ENCODE measurements at places on chromosomes 4 and X.

DNA sequence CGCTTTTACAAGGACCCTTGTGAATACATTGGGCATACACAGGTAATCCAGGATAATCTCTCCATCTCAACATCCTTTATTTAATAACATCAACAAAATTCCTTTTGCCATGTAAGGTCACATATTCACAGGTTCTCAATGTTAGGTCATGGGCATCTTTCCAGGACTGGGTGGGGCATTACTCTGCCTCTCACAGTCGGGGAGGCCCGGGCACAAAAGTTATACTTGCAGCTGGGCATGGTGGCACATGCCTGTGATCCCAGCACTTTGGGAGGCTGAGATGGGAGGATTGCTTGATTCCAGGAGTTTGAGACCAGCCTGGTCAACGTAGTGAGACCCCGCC lies 93.7 kb upstream of the AP1S2 start:
- DNase-seq, result no peak

DNA sequence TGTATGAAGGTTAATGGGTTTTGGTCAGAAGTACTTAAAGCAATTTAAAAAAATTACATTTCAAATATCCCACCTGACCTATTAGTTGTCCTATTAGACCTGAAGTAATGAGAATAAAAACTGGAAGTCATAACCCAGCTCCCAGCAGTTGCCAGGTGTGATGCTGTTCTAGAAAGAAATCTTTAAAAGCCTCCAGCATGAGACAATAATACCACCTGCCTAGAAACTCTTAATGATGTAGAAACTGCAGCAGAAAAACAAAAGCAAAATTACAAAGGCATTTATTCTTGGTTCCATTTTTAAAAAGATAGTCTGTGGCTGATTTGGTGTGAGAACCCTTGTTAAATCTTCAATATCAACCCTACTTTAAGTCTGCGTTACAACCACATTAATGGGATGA lies 1137.7 kb upstream of the TENM3 start:
- no peak for DNase-seq

DNA sequence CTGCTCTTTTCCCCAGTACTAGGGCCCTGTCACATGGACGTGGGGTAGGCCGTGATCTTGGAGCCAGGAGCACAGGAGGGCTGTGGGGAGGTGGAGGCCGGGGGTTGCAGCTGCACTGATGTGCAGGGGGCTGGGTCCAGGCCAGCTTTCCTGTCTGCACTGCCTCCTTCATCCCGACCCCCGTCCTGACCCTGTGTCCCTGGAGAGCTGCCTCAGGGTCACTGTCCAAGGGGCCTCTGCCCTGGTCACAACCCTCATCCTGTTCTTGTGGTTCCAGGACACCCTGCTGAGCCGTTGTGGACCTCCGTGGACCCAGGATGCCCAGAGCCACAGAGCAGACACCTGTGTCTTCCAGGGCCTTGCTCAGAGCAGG lies 91.7 kb upstream of the ADRA2C start:
- DNase-seq, result no peak

DNA sequence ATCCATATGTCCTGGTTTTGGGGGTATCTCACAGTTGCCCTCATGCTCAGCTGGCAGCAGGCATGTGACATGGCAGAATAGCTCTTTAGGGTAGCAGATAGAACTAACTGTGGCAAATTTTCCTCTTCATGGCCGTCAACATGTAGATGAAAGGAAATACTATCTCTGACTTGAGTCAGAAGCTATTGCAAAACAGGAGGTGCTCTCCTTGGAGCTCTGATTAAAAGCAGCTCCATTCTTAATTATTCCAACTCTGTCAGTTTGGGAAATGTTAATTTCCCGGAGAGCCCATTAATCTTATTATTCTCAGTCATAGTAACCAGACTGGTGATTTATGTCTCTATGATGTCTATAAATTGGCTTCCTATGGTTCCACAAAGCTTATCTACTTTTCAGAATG lies 18.2 kb downstream of the IL13RA1 start:
- no peak for DNase-seq

- DNase-seq, result no peak
Observed at GRCh38 chr4:151887031-151887815, 126.4 kb upstream of the GATB start.

DNA sequence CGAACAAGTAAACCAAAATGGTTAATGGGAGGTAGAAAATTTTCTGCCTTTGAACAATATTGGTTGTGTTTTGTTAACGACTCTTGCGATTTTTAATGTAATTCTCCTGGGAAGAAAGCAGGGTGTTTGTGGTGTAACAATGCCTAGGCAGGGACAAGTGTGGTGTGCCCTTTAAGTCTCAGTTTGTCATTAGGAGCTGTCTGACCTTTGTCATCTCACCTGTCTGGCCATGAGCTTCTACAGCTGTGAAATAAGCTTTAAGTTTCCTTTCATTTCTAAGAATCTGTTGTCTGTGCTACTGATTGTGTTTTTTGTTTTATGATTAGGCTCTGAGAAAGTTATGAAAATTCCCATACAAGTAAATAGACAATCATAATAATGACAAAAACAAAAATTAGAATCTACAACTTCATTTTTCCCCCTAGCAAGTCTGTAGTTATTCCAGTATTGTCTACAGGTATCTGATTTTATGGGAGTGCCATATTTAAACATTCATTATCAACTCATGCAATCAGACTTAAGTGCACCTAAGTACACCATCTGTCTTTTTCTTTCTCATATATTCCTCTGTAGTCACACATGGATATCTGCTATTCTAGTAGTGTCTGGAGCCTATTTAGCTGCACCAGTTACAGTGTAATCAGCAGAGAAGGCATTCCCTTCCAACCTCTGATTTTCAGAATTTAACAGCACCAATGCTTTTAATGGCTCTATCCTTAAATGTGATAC lies 203.5 kb downstream of the PPARGC1A start:
- no peak for DNase-seq

GRCh38 chr4:159003420-159004253 lies 99.2 kb upstream of the RAPGEF2 start:
- DNase-seq, result no peak

DNA sequence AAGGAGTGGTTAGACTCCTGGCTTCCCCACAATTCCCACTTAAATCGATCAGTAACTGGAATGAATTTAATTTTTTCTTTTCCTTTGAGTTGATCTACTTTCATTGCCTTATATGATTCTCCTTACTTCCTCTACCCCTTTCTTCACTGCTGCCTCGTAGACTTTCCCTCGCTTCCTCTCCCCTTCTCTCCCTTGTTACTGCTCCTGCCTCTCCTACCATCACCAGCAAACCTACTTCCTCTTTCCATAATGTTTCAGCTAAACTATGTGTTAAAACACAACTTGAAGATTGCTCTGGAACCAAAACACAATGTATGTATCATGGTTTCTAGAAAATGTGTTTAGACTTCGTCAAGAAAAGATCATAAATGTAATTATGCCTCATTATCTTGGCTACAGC lies 132.0 kb upstream of the TET2 start:
- DNase-seq, result no peak

DNA sequence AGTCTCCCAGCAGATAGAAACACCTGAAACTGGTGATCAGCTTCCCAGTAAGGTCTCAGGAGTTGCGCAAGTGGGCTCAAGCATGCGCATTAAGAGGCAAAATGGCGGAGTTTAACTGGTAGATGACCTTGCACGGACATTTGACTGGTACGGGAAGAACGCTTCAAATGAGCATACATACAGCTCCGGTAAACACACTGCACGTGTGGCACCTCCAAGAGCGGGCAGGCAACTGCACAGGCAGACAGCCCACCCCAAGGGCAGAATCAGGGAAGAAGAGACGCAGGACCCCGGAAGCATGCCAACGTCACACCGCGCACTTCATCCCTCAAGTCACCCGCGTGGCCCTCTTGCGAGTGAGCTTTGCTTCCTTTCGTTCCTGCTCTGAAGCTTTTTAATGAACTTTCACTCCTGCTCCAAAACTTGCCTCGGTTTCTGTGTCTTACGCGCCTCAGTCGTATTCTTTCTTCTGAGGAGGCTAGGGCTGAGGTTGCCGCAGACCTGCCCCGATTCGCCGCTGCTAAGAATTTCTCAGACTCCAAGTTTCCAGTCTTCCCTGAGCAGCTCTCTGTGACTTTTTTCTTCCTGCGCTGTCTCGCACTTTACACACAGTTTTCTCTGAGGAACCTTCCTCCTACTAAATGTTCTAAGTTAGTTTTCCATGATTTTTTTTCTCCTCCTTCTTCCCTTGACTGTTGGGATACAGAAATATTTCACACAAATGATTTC lies 180.7 kb upstream of the ZFP42 start:
- no peak for DNase-seq

- DNase-seq, result no peak
Observed at GRCh38 chrX:43860646-43861370, 21.4 kb downstream of the MAOB start.

DNA sequence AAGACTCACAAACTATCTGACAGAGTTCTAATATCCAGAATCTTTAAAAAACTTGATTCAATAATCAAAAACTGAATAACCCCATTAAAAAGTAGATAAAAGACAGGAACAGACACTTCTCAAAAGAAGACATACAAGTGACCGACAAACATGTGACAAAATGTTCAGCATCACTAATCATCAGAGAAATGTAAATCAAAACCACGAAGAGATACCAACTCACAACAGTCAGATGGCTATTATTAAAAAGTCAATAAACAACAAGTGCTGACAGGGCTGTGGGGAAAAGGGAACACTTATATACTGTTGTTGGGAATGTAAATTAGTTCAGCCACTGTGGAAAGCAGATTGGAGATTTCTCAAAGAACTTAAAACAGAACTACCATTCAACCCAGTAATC lies 138.1 kb upstream of the RASGEF1B start:
- no peak for DNase-seq

- no peak for DNase-seq
Observed at GRCh38 chrX:42934020-42934726, 156.2 kb upstream of the PPP1R2C start.

DNA sequence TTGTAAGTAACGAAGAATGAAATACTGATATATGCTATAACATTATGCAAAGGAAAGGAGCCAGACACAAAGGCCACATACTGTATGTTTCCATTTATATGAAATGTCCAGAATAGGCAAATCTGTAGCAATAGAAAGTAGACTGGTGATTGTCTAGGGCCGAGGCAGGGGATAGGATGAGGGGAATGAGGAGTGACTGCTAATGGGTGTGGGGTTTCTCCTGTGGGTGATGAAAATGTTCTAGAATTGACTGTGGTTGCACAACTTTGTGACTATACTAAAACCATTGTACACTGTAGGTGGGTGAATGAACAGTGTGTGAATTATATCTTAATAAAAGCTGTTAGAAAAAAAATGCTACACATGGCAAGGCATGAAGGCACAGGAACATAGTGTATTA lies 19.9 kb upstream of the SUPT20HL1 start:
- no peak for DNase-seq

- DNase-seq, result no peak
Observed at GRCh38 chr4:20984576-20984836, 284.2 kb downstream of the PACRGL start.

DNA sequence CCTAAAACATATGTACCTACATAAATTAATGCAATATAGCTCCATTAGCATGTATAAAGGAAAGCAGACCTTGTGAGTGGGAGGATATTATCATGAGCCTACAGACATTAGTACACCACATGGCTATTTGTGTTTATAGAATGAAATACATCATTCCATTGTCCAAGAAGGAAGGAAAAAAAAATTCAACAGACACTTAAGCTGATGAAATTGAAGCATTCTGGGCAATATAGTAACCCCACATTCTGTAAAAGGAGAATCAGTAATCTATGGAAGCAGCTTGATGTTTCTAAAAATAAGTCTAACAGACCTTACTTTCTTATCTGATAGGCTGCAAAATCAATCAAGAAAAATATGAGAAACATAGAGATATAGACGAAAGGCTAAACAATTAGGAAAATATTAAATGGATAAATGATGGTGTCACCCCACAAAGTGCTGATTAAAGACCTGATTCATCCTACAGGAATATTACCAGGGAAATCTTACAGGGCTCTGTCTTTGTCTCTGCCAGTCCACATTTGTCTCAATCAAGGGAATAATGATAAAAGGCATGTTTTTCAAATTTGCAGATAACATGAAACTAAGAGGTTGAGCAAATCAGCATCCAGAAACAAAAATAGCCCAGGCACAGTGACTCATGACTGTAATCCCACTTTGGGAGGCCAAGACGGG lies 76.8 kb downstream of the COMMD8 start:
- no peak for DNase-seq

- DNase-seq, result no peak
Observed at GRCh38 chrX:141341743-141342142, 99.4 kb upstream of the SPANXC start.

DNA sequence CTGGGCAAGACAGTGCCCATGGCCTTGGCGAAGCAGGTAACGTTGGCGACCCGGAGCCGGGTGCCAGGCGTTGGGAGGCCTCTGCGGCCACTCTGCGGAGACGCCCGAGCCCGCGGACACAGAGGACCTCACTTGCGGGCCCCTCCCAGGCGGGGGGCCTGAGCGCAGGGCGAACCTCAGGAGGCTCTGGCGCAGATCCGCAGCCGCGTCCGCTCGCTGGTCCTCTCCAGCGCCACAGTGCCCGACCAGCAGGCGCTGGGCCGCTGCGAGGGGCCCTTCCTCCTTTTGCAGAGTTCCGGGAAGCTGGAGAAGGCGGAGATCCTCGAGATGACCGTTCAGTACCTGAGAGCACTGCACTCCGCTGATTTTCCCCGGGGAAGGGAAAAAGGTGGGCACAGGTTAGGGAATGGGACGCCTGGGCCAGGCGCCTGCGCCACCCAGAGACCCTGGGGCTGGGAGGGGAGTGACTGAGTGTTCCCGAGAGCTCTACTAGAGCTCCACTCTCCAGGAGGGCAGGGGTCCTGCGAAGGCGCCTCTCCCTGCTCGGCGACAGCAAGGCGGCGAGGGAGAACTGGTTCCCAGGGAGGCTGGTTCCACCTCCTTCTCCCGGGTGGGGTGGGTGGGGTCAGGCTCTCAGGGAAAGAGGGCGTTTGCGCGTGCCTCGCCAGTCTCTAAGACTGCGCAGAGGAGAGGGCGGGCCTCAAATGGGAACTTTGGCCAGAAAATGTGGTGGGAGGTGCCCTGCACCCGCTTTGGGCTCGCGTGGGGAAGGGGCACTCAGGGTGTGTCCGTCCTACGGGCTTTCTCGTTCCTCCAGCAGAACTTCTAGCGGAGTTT lies 1.4 kb downstream of the HELT start:
- DNase-seq, result no peak

Measured in activated CD4-positive, CD25-positive, alpha-beta regulatory T cell (primary cell).